Fibroblast of villous mesenchyme (primary cell): ENCODE measurements at places on chromosomes 4 and X. TPM values are rescaled to one million over a fixed set of nuclear protein-coding genes. Genes with fewer than 3 reads are reported as not detected.
A peak's percentile ranks its signal among the peaks of the same experiment; 100 is the strongest.

The HSFX3 gene
- total RNA-seq = not detected in 2 replicates

The UGT8 gene
- 0.32 and 0.86 TPM in 2 replicates for total RNA-seq

The PTTG2 gene
- 0.43 and 0.64 TPM in 2 replicates for total RNA-seq

The RELL1 gene
- total RNA-seq = 66.5 and 90.8 TPM in 2 replicates

The ARX gene
- total RNA-seq = not detected in 2 replicates

DNA sequence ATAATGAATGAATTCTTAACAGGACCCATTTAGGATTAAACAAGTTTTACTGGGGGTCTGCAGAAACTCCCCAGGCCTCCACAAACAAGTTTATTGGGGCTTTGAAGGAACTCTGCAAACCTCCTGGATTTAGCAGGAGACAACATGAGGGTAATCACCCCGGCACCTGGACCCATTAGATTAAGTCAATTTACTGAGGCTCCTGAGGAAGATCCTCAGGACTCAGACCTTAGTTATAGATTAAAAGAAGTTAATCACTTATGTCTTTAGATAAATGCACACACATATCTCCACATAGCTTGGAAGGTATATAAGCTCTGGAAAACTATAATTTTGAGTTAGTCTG is 29.4 kb downstream of the XG start:
- no peak for DNase-seq

DNA sequence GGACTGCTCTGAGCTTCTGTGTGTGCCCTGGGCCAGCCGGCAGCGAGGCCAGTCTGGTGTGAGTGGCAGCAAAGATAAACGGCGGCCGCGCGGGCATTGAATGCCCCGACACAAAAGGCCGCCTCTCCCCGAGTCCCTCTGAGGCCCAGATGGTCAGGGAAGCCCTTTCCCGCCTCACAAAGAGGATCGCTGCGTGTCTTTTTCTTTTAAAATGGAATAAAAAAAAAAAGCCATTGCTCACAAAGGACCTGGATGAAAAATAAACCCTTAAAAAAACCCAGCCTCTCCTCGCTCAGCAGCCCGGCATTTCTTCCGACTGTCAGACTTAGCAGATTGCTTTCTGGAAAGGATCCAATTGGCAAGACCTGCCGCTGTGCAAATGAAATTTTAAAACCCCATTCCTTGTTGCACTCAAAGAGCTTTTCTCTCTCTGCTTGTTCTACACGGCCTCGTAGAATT is 578.7 kb downstream of the BCOR start:
- no peak for DNase-seq

- DNase-seq = no peak
Measured at GRCh38 chrX:72465889-72466288, 106.8 kb downstream of the HDAC8 start.

DNA sequence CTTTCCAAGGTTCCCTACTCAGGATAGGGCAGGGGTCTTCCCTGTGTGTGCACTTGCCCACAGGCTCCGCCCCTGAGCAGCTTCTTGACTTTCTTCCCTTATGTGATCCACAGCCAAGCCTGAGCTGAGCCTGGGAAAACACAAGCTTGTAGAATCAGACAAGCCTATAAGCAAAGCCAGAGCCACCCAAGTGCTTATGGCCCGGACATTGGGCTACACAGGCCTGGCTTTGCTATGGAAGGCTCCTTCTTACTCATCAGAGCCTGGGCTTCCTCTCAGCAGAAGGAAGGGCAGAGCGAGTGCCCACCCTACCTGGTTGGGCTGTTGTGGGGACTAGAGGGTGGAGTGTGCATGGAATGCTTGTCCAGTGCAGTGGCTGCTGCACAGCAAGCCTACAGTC is 1.3 kb upstream of the TNIP2 start:
- no peak for DNase-seq

DNA sequence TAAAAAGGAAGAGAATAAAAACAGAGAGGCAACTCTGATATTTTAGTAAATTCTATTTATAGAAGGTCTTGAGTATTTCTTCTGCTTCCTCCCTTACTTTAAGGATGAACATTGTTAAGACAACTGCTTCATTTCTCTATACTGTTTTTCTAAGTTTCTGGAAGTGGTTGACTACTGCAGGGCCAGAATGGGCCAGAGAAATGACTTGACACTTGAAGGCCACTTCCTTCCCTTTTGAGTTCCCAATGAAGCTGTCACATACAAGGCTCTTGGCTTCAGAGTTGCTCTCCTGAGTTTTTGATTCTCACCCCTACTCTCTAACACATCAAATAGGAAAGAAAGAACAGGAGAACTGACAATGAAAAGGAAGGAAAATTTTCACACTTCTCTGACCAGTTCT is 37.6 kb downstream of the PKD2 start:
- no peak for DNase-seq

- no peak for DNase-seq
Measured at GRCh38 chr4:1602655-1603412, 81.3 kb downstream of the FAM53A start.

- DNase-seq = no peak
Measured at GRCh38 chr4:24889991-24890390, 22.9 kb downstream of the CCDC149 start.

DNA sequence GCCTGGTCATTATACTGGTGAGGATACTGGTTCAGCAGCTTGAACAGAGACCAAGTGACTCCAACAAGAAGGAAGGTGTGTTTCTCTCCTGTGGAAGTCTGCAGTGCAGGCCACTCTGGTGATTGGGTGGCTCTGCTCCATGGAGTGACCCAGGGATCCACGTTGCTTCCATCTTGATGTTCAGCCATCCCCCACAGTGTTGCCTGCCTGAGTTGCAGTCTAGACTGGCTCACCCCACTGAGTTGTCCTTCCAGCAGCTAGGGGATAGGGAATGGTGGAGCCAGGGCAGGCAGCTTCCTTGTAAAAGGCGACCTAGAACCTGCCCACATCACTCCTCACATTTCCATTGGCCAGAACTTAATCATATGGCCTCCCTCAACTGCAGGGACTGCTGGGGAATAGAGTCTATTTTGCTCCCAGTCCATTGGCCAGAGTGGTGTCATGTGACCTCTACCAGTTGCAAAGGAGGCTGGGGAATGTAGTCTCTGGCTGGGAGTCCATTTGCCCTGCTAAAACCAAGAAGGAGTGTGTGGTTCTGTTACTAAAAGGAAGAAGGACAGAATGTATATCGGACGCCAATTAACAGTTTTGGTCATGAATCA is 8.0 kb downstream of the MAN2B2 start:
- DNase-seq = peak; percentile 20

DNA sequence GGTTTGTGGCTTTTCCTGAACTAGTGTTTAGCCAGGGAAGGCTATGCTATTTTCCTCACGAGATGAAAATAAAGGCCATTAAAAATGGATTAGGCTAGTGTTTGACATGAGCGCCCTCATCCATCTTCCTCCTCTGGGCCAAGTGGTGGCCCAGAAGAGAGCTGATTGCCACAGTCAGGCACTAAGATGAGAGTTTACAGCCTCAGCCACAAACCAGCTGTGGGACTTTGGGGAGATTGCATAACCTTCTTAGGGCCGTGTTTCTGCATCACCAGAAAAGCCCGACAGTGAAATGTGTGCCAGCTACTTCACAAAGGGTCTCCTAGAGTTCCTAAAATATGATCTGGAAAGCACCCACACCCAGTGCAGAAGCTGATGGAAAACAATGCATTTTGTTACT is 42.3 kb upstream of the LNX1 start:
- peak; percentile 92 for DNase-seq

DNA sequence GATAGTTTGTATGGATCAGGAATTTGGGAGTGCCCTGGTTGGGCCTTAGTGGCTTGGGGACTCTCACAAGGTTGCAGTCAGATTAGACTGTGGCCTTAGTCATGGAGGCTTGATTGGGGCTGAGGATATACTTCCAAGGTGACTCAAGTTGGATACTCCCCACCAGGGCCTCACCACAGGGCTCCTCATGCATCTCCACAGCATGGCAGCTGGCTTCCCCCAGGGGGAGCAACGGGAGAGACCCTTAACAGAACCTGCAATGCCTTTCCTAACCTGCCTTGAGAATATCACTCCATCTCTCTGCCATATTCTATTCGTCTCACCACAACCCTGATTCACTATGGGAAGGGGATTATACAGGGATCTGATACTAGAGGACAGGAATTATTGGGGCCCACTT is 161.9 kb downstream of the RELL1 start:
- DNase-seq = no peak

GRCh38 chrX:37332055-37332454 is 17.1 kb upstream of the PRRG1 start:
- DNase-seq = no peak

DNA sequence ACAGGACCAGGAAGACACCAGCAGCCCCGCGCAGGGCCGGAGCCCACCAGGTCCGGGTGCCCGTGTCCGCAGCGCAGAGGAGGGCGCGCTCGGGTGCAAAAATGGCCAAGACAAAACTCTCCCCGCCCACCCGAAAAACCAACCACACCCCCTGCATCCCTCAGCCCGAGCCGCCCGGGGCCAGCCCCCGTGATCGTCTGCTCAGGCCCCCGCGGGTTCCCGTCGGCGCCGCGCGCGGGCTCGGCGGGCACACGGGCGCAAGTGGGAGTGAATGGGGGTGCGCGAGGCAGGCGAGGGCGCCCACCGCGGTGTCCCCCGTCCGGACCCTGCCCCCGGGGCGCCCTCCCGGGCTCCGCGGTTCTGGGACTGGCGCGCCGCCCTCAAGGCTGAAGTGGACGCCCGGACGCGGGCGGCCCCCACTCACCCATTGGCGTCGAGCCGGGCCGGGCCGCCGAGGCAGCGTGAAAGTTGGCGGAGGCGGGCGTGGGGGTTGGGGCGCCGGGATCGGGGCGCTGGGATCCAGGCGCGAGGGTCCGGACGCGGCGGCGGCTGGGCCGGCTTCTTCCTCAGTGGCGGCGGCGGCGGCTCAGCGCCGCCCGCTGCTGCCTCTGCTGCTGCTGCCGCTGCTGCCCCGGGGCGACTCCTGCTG is 393 bp downstream of the SH3KBP1 start:
- DNase-seq = no peak

GRCh38 chr4:112916868-112917267 is 132.6 kb upstream of the ANK2 start:
- DNase-seq = peak; percentile 11

DNA sequence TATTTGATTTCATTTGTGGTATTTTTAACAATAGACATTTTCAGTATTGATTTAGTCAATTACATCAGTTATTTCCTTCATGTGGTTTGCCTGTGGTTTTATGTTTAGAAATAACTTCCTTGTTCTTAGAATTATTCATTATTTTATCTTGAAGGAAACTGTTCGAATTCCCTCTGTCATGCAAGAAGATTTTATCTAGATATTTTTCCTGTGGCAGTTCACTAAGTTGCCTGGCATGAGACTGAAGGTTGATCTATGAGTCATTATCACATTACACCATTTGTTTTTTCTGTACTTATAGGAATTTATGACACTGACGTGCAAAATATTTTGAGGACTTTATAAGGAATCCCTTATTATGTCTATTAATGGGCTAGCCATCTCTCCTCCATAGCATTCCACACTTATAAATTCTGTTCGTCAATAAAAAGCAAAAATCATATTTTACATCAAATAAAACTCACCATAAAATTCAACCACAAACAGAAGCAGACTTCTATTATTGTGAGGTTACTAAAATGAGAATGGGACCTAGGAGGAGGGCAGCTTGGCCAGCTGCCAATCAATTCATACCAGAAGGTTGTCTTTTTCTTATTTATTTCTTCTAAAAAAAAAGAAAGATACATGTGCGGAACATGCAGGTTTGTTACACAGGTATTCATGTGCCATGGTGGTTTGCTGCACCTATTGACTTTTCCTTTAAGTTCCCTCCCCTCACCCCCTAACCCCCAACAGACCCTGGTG is 179.0 kb downstream of the KCNIP4 start:
- peak; percentile 59 for DNase-seq

DNA sequence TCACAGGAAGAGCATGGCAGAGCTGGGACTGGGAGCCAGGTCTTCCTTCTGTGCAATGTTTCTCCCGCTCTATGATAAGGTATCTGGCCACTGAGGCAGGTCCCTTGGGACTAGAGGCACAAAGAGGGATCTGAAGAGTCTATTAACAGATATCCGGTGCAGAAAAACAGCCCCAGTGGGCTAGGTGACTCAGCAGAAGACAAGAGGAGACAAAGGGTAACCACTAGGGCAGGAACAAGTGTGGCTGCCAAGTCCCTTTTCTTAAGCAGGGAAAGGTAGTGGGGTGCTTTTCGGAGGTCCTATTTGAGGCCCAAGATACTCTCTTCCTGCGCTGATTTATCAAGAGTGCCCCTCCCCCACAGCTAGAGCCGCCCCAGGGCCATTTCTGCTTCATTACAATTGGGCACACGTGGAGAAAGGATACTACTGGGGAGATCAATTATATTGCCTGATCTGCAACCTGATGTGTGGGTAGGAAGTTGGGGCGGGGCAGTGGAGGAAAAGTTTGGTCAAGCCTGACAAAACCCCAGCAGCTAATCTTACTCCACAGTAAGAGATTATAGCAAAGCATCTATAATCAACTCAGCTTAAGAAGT is at the start of gene DGAT2L6:
Gene DGAT2L6 (plus strand): TSS at position 546 of the 596 bp plus-strand sequence. CDS start 100 bp downstream, outside the sequence.
- no peak for DNase-seq

- no peak for DNase-seq
Measured at GRCh38 chr4:145882604-145883003, 56.0 kb downstream of the ZNF827 start.

- DNase-seq = no peak
Measured at GRCh38 chr4:122065915-122066314, 86.2 kb upstream of the BLTP1 start.

GRCh38 chr4:181517491-181517890 is 725.7 kb upstream of the TENM3 start:
- DNase-seq = no peak
